ENCODE measurements at places on chromosomes 11 and 22. TPM values are rescaled to one million over a fixed set of nuclear protein-coding genes. Genes with fewer than 3 reads are reported as not detected.

DNA sequence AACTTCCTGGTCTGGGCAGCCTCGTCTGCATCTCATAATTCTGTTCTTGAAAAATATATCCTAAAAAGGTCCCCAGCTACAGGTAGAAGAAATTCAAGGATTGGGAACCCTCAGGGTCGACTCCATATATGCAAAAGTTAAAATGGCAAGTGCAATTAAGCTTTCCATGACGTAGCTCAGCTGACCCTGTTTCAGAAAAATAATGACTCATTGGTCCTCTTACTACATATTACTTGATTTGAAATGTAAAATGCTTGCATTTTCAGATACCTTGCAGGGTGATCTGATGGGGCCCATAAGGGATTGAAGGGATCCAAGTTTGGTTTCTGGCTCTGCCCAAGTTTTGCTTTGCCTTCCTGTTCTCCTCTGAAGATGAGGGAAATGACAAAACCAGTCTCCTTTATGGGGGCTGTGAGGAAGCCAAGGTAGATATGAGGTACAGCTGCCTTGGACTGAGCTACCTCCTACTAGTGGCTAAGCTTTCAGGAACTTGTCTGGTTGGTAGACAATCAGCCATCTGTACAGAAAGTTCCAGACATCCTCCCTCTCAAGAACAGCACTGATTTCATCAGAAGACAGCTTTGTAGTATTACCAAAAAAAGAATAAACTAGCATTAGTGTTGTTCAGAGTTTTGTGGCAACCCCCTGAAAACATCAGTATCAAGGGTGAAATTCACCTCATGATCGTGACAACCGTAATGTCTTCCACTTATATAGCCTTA lies 177.3 kb downstream of the DBX1 start:
- no peak for DNase-seq

DNA sequence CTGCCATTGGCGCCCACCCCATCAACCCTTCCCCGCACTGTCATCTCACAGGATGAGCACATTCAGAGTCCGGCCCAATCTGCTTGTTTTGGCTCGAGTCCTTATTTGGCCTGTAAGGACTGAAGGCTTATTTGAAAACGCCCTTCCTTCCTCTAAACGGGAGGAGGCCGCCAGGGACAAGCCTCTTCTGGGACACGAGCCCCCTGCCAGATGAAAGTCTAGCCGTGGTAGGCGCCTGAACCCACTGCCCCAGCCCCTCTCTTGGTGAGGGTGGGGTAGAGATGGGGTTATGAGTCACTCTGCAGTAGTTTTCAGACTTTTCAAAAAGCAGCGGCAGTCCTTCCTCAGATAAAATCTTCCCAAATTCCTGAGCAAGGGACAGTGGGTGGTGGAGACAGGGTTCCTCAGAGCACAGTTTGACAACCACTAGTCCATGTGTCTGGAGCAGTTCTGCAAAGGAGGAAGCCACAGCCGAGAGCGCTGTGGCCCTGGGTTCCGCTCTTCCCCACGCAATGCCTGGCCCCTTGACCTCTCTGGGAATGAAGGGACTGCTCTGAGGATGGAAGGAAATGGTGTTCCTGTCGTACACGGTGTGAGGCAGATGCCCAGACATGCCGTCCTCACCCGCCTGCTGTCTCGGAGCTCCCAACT lies 57.0 kb downstream of the MYH9 start:
- DNase-seq: no peak

GRCh38 chr11:8732748-8733241 lies 50.2 kb downstream of the RPL27A start:
- DNase-seq: no peak

DNA sequence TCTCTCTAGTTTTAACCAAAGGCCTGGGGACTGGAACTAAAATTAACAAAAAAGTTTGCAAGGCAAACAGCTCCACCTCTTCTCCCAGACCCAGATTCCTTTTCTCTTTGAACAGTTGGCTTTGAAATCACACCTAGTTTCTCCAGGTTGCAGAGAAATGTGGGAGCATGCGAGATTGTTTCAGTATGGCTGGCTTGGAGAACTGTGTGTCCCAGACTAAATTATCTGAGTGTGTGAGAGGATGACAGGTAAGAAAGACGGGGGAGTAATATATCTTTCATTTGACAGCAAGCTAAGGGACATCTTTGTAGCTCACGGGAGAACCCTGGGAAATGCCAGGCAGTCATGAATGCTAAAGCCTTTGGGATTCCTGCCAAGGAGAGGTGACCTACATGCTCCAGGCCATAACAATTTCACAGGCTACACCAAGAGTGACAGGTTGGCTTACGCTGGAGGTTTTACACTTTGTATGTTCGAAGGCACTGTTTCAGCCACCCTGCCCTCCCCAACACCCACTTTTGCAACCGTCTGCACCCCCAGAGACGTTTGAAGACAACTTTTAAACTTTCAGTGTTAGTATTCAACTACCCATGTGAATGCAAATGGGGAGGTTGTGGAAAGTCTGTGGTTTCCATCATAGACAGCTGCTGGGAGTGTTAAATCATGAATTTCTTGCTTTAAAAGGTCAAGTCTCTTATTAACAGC lies 109.3 kb upstream of the SNX19 start:
- no peak for DNase-seq

- no peak for DNase-seq
Measured at GRCh38 chr22:34738661-34739400, 327.1 kb upstream of the ISX start.

The QSER1 gene
- 53.6 TPM for polyA plus RNA-seq
